Mesendoderm (in vitro differentiated cells): ENCODE measurements at places on chromosomes 11 and 22.
A peak's percentile ranks its signal among the peaks of the same experiment; 100 is the strongest.

DNA sequence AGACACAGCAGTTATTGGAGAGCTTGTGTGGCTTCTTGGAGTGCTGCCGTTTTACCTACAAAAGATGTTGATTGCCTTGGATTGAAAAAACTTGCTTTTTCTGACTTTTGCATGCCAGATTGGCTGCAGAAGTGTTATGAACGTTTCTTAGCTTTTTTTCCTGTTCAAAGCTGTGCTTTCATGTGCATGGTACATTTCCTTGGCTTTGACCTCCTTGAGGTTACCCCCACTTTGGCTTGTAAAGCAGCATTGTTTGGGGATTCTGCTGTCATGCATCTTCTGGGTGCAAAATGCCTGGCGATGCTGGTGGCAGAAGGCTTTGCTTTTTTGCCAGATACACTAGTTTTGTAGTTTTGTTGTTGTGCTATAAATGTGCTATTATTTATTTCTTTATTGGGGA is 80.0 kb downstream of the JRKL start:
- no peak for DNase-seq
- H3K27me3 ChIP-seq = no peaks in the 10 kb centered on the region
- no peaks in the 10 kb centered on the region for H3K4me1 ChIP-seq
- no peak overlapping the region for H3K4me3 ChIP-seq
- no peak overlapping the region for H3K27ac ChIP-seq

DNA sequence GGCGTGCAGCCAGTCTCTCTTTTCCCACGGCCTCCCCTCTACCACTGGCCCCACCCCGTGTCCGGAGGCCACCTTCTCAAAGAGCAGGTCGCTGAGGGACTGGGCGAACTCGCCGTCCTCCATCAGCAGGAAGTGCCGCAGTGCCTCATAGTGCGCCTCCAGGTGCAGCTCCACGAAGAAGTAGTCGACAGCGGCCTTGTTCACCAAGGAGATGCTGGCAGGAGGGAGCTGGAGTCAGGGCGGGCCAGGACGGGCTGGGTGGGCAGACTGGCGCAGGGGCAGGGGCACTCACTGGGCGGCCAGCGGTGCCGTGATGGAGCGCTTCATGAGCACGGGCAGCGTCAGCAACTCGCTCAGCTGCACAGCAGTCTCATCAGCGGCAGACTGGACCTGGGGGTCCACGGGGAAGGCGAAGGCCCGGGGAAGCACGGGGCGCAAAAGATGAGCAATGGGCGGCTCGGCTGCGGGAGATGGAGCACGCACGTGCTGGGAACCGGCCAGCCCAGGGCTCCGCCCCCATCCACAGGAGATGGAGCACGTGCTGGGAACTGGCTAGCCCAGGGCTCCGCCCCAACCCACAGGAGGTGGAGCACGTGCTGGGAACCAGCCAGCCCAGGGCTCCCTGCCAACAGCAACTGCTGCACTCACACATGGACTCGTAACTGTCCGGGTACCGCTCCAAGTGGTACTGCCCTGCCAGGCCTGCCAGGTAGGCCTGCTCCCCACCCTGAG is 18.4 kb downstream of the SELENOO start:
- peaks cover 3% of the 10 kb centered on the region for H3K36me3 ChIP-seq
- H3K4me1 ChIP-seq = no peaks in the 10 kb centered on the region
- no peak overlapping the region for H3K27ac ChIP-seq
- no peaks in the 10 kb centered on the region for H3K27me3 ChIP-seq
- H3K4me3 ChIP-seq = no peak overlapping the region
- peak; percentile 49 for DNase-seq

DNA sequence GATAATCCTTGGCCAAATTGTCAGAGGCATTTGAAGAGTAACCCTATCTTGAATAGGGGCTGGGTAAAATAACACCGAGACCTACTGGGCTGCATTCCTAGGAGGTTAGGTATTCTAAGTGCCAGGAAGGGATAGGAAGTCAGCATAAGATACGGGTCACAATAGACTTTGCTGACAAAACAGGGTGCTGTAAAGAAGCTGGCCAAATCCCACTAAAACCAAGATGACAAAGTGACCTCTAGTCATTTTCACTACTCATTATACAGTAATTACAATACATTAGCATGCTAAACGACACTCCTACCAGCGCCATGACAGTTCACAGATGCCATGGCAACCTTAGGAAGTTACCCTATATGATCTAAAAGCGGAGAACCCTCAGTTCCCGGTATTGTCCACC is 964 bp upstream of the REXO2 start:
- H3K27ac ChIP-seq = peak overlapping the region; percentile 31
- no peaks in the 10 kb centered on the region for H3K36me3 ChIP-seq
- DNase-seq = peak; percentile 97
- H3K27me3 ChIP-seq = no peaks in the 10 kb centered on the region

DNA sequence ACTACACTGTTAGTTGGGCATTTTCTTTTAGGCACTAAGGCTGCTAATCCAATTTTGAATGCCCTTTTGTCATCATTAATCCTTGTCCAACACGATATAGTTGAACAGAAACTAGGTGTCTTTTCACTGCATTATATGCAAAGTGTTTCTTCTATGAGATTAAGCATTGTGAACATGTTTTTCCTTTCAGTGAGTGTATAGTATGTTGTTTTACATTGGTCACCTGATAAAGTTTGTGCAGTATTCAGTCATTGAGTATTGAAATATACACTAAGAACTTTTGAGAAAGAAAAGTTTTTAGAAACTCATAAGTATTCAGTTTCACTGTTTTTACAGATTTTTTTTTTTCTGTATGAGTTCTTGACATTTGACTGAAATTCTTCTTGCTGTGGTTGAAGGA is 59.0 kb downstream of the ZC3H12C start:
- H3K36me3 ChIP-seq = no peaks in the 10 kb centered on the region
- no peaks in the 10 kb centered on the region for H3K4me1 ChIP-seq
- H3K27ac ChIP-seq = no peak overlapping the region

DNA sequence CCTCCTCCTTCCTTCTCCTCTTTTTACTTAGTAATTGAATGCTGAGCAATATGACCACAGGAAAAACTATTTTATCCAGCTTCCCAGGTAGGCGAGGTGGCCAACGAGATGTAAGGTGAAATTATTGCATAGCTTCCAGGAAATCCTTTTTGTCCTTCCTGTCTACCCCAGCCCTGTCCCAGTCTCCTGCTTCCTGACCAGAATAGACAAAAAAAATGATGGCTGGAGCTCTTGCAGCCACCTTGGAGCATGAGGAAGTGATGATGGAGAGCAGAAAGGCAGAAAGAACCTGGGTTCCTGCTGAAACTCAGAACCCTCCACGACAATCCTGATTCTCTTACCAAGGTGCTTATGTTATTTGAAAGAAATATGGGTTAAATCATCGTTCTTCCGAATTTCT is 33.9 kb downstream of the DUSP8 start:
- peaks cover 3% of the 10 kb centered on the region for H3K27me3 ChIP-seq
- no peak overlapping the region for H3K4me3 ChIP-seq
- H3K36me3 ChIP-seq = no peaks in the 10 kb centered on the region

- DNase-seq = no peak
- no peak overlapping the region for H3K4me3 ChIP-seq
- no peaks in the 10 kb centered on the region for H3K27me3 ChIP-seq
These were observed 4.1 kb downstream of the MMP20 start for GRCh38 chr11:102620818-102621561.

DNA sequence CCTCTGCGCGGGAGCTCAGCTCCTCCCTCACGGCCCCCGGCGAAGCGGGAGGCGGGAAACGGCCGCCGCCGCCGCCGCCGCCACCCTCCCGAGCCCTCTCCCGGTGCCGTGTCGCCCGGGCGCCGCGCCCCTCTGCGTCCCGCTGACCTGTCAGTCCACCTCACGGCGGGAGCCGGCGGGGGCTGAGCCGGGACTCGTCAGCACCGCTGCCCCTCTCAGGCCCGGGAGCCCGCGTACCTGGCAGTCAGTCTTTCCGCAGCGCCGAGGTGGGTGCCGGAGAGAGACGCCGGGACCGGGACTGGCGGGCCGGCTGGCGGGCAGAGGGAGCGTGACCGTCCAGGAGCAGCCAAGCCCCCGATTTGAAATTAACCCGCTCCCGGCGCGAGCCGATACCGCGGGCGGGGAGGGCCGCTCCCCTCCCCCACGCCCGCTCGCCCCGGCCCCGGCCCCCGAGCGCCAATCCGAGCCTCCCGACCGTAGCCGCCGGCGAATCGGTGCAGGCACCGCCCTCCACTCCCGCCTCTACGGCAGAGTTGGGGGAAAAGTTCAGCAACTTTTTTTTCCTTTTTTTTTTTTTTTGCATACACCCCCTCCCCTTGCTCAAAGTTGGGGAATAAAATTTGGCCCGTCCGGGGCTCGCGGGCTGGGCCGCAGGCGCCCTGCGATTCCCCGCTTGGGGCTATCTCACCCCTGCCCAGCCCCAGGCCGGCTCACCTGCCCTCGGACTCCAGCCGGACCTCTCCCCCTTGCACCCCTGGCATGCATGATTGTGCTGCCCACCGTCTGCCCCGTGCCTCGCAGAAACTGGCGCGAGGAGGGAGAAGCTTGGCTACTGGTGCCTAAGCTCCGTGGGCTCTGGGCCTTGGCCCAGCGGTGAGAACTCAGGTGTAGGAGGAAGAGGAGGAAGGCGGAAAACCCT is 774 bp upstream of the E2F8 start:
- peak overlapping the region; percentile 63 for H3K27ac ChIP-seq
- peaks cover 4% of the 10 kb centered on the region for H3K36me3 ChIP-seq
- no peaks in the 10 kb centered on the region for H3K4me1 ChIP-seq
- peak overlapping the region; percentile 54 for H3K4me3 ChIP-seq

- no peaks in the 10 kb centered on the region for H3K27me3 ChIP-seq
- no peak for DNase-seq
- H3K36me3 ChIP-seq = no peaks in the 10 kb centered on the region
- no peaks in the 10 kb centered on the region for H3K4me1 ChIP-seq
- H3K27ac ChIP-seq = no peak overlapping the region
- H3K4me3 ChIP-seq = no peak overlapping the region
These were observed 903.7 kb downstream of the BRD1 start for GRCh38 chr22:48923996-48924395.

GRCh38 chr11:20654038-20654437 is 15.3 kb upstream of the NELL1 start:
- H3K4me3 ChIP-seq = no peak overlapping the region
- no peaks in the 10 kb centered on the region for H3K27me3 ChIP-seq
- H3K36me3 ChIP-seq = no peaks in the 10 kb centered on the region
- H3K4me1 ChIP-seq = no peaks in the 10 kb centered on the region

GRCh38 chr11:74684661-74685060 is 46.6 kb downstream of the CHRDL2 start:
- H3K4me1 ChIP-seq = no peaks in the 10 kb centered on the region
- H3K27me3 ChIP-seq = no peaks in the 10 kb centered on the region
- no peak overlapping the region for H3K27ac ChIP-seq
- H3K4me3 ChIP-seq = no peak overlapping the region

DNA sequence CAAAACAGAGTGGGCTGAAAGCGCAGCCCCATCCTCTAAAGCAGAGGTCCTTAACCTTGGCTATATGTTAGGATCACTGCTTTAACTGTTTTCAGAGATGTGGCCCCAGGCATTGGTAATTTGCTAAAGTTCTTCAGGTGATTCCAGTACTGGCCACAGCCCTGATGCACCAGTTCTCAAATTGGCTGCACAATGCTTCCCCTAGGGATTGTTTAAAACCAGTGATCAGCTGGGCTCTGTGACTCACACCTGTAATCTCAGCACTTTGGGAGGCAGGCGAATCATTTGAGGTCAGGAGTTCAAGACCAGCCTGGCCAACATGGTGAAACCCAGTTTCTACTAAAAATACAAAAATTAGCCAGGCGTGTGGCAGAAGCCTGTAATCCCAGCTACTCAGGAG is 8.4 kb upstream of the IRAG1 start:
- H3K27me3 ChIP-seq = no peaks in the 10 kb centered on the region
- no peaks in the 10 kb centered on the region for H3K4me1 ChIP-seq
- no peak overlapping the region for H3K27ac ChIP-seq
- H3K36me3 ChIP-seq = no peaks in the 10 kb centered on the region
- no peak overlapping the region for H3K4me3 ChIP-seq
- DNase-seq = peak; percentile 7

- DNase-seq = peak; percentile 25
- H3K36me3 ChIP-seq = no peaks in the 10 kb centered on the region
- peaks cover 6% of the 10 kb centered on the region for H3K4me1 ChIP-seq
- H3K27ac ChIP-seq = no peak overlapping the region
- peak overlapping the region; percentile 97 for H3K4me3 ChIP-seq
These were observed 1.4 kb downstream of the PRR14L start for GRCh38 chr22:31748490-31748889.

DNA sequence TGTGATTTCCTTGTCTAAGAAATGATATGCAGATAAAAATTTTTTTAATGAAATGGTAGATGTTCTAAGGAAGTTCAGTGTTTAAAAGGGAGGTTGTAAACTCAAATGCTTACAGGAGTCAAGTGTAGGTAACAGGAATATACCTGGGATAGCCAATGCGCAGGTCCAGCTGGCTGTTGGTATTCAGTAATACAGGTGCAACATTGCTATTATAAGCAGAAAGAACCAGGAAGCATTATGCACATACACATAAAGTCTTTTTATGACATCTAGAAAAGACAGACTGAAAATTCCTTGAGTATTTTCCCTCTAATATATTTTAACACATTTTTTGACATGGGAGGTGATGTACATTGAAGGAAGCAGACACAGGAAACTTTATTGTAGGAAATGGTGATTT is 43.6 kb upstream of the B3GNT6 start:
- no peak overlapping the region for H3K4me3 ChIP-seq
- no peaks in the 10 kb centered on the region for H3K36me3 ChIP-seq
- DNase-seq = no peak
- H3K4me1 ChIP-seq = no peaks in the 10 kb centered on the region
- H3K27me3 ChIP-seq = no peaks in the 10 kb centered on the region

DNA sequence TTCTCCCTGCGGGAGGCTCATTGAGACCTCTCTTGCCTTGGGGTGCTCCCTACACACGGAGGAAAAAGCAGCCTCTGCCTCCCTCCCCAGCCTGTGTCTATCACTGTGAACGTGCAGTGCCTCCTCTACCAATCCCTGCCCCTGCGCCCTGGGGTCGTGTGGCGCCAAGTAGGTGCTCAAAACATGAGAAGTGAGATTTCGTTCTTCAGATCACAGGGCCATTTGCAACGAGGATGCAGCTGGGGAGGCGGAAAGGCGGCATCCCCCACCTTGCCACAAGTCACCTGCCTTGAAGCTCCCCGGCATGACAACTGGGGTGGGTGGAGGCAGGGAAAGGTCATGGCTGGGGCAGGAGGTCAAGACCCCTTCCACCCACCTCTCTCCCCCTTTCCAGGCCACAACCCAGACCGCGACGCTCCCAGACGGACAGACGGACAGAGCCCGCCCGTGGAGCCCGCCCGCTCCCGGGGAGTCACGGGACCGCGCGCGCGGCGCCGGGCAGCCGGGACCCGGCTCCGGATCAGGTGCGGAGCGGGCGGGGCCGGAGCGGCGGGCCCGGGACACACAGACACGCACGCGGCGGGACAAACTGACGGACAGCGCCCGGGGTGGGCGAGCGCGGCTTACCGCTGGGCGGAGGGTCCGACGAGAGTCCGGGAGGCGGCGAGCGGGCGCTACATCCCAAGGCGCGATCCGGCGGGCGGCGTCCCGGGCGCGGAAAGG is 485 bp downstream of the KCNJ4 start:
- no peak overlapping the region for H3K27ac ChIP-seq
- H3K36me3 ChIP-seq = no peaks in the 10 kb centered on the region
- H3K4me1 ChIP-seq = no peaks in the 10 kb centered on the region
- no peak overlapping the region for H3K4me3 ChIP-seq

GRCh38 chr11:122665861-122666260 is 10.3 kb downstream of the UBASH3B start:
- H3K27me3 ChIP-seq = no peaks in the 10 kb centered on the region
- no peak for DNase-seq
- H3K4me3 ChIP-seq = no peak overlapping the region
- H3K36me3 ChIP-seq = peaks cover 4% of the 10 kb centered on the region

GRCh38 chr11:71183878-71184277 is 68.5 kb downstream of the SHANK2 start:
- no peaks in the 10 kb centered on the region for H3K4me1 ChIP-seq
- no peak for DNase-seq
- H3K36me3 ChIP-seq = no peaks in the 10 kb centered on the region
- no peak overlapping the region for H3K27ac ChIP-seq
- no peak overlapping the region for H3K4me3 ChIP-seq
